Activated CD4-positive, alpha-beta memory T cell treated with anti-CD3 and anti-CD28 coated beads, Interleukin-2, amount 10 ng/mL, durations not matched to agents 7 days and 5 days (primary cell): ENCODE measurements at places on chromosomes 6 and 20.

GRCh38 chr20:63248835-63249591 lies 5.2 kb downstream of the NKAIN4 start:
- no peak for DNase-seq

DNA sequence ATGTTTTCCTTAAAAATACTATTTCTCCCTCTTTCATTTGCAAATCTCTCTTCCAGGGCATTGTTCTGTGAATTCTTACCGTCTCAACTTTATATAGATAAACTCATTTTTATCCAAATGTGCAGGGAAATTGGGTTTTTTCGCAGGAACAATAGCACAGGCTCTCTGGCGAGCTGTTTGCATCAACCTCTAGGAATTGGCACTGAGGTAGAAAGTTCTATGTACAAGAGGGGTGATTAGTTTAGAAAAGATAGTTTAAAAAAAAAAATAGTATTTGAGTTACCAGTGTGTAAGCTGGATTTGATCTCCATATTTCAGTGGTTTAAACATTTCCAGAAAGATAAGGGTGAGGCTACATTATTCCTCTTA lies 129.7 kb upstream of the BTN3A2 start:
- no peak for DNase-seq

GRCh38 chr6:6683969-6684833 lies 95.7 kb downstream of the LY86 start:
- peak; percentile 66 for DNase-seq

DNA sequence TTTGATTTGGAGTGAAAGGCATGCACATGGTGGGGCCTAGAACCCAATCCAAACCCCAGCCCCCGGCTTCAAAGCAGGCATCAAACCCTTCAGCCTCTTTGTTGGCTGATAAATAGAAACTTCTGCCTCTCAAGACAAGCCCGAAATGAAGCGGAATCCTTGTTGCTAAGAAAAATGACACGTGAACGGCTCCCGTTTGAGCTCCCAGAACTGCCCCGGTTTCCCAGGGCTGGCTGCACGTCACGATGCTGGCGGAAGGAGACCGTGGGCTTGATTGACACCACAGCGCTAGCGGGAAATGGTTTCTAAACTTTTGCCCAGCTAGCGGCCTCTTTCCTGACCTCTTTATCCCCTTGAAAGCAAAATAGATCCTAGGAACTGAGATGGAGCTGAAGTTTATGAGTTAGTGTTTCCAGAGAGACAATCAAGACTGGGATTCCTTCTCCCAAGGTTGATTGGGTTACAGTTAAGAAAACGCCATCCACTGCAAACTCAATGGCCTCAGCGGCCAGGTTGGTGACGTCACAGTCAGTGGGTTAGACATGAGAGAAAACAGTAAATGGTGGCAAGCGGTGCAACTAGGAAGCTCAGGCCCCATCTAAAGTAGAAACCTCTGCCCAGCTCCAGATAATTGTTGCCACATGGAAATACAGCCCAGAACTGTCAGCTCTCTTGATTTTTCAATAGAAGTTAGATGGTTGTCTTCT lies 117.0 kb downstream of the ANKRD60 start:
- no peak for DNase-seq

- no peak for DNase-seq
These were observed 226.5 kb upstream of the CST7 start for GRCh38 chr20:24722586-24722985.

DNA sequence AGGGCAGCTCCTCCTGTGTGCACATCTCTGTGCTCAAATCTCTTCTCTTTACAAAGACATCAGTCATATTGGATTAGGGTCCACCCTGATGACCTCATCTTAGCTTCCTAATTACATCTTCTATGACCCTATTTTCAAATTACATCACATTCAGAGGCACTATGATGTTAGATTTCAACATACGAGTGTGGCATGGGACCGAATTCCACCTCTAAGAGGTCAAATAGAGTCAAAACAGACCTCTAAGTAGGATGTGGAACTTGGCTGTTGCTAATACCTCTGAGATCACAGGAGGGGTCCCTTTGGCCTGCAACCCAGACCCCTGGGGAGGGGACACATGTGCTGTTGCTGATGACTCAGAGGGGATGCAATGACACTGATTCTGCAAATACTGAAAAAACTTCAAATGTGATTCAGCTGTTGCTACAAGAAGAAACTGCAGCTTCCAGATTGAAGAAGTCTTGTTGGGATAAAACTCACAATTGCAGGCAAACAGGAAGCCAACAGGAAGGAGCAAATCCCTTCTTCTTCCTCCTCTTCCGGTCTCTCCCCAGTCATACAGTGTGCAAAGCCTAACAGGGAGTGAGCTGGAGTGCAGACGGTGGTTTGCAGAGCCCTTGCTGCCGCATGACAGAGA lies 216.2 kb downstream of the MYLK4 start:
- no peak for DNase-seq

GRCh38 chr20:32638848-32639247 lies 34.9 kb downstream of the C20orf203 start:
- no peak for DNase-seq

DNA sequence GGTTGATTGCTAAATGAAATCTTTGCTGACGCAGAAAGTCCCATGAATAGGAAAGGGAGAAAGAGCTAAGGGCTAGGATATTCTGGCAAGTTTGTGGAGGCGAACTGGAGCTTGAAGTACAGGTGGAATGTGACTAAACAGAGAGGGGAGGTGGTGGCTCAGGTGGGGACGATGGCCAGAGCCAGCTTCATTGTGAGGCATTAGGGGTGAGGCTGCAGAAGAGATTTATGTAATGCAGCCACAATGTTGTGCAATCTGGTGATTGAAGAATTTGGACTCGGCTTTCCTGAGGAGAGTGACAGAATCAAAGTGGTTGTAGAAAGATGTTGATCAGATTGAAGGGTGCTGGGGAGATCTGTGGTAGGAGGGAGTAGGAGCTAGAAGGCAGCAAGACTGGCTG lies 42.9 kb upstream of the SPACA1 start:
- no peak for DNase-seq

DNA sequence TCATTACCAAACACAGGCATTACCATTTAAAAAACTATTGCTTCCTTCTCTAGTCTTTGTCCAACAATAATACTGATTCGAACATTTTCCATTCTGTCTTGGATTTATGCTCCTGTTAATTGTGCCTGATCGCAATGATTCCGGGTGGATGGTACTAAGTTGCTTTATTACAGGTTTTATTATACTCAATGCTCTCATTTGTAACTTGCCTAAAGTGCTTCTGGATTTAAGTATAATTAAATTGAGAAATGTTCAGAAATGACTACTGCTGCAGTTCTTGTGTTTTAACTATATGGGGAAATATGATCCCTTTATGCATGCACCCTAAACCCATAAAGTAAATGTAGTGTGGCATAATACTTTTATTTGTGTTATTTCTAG lies 7.2 kb downstream of the TFAP2A start:
- no peak for DNase-seq

DNA sequence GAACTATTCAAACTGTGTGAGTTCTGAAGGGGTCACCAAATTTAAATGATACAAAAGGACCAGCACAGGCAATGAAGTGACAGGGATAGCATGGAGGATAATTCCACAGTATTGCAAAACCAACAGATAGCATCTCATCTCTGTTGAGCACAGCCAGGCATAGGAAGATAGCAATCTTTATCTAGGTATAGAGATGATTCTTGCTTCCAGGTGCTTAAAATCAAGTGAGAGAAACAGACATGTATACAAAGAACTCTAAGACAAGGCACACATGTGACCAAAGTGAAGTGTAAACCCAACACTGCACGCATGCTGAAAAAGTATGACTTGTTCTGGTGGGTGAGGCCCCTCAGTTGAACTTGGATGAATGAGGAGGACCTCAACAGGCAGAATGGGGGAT lies 48.4 kb upstream of the ARMC2 start:
- DNase-seq = no peak

- DNase-seq = no peak
These were observed 5.7 kb upstream of the TMEM30A start for GRCh38 chr6:75290136-75290945.

- DNase-seq = no peak
These were observed 103.2 kb downstream of the ARMC2 start for GRCh38 chr6:108951351-108951953.

DNA sequence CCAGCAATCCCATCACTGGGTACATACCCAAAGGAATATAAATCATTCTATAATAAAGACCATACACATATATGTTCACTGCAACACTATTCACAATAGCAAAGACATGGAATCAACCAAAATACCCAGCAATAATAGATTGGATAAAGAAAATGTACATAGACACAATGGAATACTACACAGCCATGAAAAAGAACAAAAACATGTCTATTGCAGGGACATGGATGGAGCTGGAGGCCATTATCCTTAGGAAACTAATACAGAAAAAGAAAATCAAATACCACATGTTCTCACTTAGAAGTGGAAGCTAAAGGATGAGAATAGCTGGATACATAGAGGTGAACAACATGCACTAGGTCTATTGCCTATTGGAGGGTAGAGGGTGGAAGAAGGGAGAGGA lies 674.6 kb downstream of the PHF3 start:
- no peak for DNase-seq

GRCh38 chr6:135346747-135347146 lies 150.8 kb downstream of the AHI1 start:
- DNase-seq = no peak

GRCh38 chr6:36285187-36285671 lies 15.4 kb downstream of the PNPLA1 start:
- DNase-seq = no peak

DNA sequence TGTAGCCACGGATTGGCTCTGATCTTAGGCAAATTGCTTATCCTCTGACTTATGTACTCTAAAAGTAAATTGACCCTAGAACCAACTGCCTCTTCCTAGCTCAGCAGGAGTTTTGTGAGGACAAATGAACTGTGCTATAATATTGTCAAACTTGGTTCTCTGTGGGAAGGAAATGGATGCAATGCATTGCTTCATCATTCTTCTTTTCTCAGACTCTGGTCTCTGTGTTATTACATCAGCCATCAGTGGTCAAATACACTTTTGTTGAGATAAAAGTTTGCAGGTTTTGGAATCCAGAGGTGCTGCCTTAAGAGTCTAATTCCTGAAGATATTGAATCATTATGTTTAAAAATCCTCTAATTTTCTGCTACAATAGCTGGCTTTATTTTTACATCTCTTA lies 64.9 kb downstream of the SLC24A3 start:
- no peak for DNase-seq

DNA sequence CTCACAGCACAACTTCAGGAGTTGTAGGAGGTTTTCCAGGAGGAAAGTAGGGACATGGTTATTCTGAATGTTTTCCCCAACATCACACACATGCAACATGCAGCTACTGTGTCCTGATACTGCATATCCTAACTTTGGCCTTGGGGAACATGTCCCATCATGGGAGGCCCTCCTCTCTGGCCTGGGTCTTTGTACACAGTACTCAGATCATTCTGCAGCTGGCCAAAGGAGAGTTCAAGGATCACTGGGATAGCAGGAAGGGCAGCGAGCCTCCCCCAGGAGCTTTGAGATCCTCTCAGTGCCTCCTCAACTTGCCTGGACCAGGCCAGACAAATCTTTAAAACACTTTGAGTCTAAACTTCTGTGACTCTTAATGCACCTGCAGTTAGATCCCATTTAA lies 12.9 kb downstream of the CASS4 start:
- no peak for DNase-seq

DNA sequence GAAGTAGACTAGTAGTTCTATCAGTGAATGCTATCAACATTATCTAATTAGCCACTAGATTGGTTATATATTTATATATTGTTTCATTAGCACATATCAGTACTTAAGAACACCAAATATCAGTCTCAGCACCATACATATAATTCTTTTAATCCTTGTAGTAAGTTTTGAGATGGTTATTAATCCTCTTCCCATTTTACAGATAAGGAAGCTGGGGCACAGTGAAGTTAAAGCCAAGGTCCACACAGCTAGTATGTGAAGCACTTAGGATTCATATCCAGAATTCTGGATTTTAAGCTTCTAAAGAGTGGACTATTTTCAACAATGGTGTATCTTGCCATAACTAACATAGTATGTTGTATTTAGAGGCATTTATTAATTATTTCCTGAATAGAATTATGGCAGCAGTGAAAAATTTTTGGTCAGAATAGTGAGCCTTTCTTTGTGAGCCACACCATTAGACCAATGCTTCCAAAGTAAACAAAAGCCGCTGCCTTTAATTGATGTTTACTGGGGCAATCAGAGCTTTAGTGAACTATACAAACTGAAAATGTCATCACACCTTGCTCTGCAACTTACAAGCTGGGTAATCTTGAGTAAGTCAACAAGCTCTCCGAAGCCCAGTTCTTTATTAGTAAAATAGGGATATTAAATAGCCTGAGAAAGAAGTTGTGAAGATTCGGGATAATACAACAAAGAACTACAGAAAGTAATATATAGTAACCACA lies 41.9 kb upstream of the HBS1L start:
- DNase-seq = no peak
